Esophagus mucosa (tissue), 1 donor: ENCODE measurements at places on chromosomes 12 and 14.
A peak's percentile ranks its signal among the peaks of the same experiment; 100 is the strongest.

DNA sequence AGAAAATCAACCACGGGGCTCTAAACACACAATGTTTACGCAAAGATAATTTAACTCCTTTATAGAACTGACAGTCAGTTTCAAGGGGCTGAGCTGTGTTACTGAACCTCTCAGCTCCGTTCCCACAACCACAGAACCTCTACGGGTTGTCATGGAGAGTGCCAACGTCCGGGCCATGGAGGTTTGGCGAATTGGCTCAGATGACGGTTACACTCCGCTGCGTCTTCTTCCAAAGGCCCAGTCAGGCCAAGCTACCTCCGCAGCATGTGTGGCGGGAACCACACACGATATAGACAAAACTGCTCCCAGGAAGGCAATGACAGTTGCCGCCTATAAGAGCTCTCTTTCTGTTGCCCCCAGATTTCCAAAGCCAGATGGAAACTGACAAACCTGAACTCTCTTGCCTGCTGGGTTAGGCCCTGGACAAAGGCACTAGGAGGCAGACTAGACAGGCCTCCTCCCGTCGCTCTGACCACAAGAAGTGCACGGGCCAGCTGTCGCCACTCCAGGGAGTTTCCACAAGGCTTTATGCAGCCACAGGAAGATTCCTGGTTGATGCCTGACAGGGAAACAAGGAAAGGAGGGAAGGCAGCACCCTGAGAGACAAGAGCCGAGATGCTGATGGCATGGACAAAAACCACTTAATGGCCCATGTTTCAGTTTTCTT lies 30.3 kb downstream of the CCDC88C start:
- no peak for ATAC-seq

GRCh38 chr12:107759410-107759809 lies 1.5 kb downstream of the PRDM4 start:
- peak; percentile 71 for ATAC-seq

DNA sequence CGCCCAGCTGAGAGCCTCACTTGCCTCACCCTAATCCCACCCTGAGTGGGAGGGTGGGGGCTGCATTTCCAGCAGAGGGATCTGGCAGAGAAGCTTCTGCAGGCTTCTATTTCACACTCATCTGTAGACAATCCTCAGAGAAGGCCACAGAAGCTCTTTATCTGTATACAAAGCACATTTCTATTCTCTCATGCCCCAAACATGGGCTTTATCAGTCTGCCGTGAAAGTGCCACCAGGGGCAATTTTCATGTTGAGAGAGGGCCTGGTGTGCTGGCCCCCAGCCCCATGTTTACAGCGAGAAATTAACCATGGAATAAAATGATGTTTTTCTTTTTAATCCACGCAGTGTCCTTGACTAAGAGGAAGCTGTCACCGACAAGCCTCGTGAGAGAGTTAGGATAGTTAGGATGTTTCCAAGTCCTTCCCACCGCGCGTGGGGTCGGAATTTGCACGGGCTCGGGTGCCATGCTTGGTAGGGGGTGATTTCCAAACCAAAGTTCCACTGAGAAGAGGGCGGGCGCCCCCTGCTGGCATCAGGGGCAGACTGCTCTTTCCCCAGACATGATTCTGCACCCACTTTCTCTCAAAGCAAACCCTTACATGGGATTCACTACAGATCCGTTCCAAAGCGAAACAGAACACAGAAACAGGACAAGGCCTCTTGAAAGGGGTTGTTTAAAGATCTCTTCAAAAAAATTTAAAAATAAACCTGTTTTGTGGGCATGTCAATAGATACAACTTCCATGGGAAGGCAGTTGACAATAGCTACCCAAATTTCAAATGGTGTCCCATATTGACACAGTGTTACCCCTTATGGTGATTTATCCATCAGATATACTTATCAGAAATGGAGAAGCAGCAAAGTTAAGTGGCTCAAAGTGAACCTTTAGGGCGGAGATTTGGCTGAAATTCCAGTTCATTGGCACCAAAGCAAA lies 19.4 kb downstream of the BDKRB1 start:
- peak; percentile 27 for ATAC-seq

DNA sequence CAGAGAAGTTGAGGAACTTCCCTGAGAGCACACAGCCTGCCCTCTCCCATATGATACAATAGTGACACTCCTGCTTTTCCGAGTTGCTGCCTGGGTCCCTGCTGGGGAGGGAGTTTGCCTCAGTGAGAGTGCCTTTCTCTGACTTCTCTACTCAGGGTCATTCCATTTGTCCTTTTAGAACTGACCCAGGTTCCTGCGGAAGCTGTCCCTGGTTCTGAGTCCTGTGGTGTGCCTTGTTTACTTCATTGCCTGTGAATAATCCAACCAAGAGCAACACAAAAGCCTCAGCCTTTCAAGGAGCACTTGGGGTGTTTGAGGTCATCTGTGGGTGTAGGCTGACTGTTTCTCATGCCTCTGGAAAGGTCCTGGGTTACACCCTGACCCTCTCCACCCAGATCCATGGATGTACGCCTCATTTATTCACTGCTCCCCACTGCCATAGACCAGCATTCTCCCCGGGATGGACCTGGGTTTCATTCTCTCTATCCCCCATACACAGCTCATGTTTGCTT lies 13.6 kb downstream of the SERPINA1 start:
- no peak for ATAC-seq

DNA sequence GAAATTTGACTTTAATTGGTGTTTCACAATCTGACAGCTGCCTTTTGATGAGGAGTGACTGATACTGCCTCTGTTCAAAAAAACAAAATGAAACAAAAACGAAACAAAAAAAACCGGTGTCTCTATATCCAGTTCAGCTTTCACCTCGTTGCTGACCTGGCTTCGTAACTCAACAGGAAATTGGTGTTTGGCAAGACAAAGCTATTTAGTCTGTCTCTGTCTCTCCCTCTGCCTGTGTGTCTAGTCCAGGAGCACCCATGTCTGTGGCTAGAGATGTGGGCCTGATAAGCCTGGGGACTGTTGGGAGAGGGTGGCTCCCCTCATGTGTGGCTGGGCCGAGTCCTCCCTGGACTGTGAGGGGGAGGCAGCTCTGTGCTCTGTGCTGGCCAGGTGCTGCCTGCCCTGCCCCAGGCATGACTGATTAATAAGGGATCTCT lies 11.3 kb downstream of the CACNA1C start:
- no peak for ATAC-seq
